Activated B cell treated with CpG ODN at 0.5 μM for 24 hours (primary cell): ENCODE measurements at places on chromosomes 5 and 9.

DNA sequence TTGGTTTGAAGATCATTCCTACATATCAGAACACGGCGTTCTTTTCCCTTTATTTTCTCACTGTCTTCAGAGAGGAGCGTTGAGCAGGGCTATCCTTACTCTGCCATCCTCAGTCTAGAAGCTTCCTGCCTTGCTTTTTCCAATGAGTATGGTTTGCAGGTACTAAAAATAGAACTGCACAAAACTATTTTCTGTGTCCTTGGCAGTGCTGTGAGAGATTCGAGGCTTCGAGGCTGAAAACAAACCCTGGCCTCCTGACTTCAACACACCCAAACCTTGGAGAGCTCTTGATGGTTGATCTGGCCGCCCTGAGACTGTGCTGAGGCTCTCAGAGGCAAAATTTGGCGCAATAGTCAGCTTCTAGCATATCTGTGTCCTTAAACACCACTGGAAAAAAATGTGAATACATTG is 78.9 kb downstream of the GOLPH3 start:
- DNase-seq, result no peak

DNA sequence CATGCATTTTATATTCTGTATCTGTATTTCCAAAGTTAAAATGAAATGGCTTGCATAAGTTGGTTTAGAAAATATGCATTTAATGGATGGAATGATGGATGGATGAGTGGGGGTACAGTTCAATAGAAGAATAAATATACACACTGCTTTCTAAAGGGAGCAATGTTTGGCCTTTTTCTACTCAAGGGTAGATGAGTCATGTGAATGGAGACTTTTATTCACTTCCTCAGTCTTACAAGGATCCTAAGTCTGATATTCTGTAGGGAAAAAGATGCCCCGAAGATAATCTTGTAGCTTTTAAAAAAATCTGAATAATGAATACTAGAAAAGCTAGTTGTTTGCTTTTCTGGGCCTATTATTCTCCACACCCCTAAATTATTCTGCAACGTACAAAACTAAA is 2112.1 kb downstream of the MAT2B start:
- no peak for DNase-seq

DNA sequence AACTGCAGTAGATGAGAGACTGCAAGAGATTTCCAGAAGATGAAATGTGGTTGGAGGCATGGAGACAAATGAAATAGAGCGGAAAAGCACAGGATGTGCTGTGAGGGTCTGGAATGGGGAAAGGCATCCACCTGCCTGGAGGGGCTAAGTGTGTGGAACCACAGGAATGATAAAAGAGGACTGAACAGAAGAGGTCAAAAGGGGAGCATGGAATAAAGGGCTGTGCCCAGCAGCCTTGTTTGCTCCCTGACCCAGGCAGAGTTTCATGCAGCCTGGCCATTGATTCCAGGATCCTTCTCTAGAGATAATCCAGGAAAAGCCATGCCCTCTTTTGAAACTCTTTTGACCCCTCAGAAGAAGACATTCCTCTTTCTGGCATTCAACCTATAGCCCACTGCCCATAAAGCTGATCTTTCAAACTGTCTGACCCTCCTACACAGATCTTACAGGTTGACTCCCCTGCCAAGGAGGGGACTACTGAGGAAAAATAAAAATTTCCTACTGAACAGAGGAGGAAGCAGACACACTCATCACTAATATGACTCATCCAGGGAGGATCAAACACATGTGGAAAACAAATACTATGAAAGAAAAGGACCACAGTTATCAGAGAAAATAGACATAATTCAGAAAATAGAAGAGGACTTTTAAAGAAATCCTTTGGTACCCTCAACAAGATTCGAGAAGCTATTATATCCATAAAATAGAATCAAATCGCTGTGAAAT is 273.5 kb upstream of the PCSK5 start:
- DNase-seq, result no peak

- peak; percentile 20 for DNase-seq
Observed at GRCh38 chr9:68546596-68547390, 6.1 kb upstream of the TMEM252 start.

DNA sequence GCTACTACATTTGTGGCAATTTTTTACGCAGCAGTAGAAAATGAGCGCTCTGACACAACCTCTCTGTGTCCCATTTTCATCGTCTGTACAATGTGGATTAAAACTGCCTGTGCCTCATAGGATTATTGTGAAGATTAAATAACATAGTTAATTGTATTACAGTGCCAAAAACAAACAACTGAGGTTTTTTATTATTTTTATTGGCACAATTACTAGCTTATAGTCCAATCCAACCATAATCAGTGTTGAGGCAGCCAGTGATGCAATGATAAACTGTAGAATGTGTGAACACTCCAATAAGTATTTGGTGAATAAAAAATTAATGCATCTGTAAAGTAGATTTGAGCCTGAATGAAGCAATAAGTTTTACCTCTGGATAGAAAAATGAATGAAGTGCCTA is 588.3 kb downstream of the DNAH5 start:
- DNase-seq, result no peak

GRCh38 chr5:6820851-6821479 is 107.7 kb downstream of the TENT4A start:
- DNase-seq, result no peak

GRCh38 chr5:54944364-54944763 is 41.0 kb downstream of the ESM1 start:
- DNase-seq, result no peak

DNA sequence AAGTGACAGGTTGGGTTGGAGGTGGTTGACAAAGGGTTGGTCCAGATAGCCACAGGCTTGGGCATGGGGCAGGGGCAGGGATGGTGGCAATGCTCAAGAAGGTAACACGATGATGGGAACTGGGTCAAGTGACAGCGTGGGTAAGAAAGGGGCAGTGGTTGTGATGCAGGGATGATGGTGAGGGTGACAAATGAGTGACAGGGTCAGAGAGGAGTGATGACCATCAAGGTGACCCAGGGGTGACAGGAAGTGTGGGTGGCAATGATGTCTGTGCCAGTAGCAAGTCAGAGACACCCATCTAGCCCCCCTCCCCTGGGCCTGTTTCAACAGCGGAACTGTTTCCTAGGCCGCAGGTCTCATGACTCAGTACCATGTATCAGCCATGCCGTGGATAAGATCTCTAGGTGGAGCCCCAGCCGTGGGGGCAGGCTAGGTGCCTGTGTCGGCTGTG is 20.5 kb downstream of the AQP3 start:
- no peak for DNase-seq

GRCh38 chr9:3125602-3126405 is 281.9 kb upstream of the PUM3 start:
- no peak for DNase-seq

DNA sequence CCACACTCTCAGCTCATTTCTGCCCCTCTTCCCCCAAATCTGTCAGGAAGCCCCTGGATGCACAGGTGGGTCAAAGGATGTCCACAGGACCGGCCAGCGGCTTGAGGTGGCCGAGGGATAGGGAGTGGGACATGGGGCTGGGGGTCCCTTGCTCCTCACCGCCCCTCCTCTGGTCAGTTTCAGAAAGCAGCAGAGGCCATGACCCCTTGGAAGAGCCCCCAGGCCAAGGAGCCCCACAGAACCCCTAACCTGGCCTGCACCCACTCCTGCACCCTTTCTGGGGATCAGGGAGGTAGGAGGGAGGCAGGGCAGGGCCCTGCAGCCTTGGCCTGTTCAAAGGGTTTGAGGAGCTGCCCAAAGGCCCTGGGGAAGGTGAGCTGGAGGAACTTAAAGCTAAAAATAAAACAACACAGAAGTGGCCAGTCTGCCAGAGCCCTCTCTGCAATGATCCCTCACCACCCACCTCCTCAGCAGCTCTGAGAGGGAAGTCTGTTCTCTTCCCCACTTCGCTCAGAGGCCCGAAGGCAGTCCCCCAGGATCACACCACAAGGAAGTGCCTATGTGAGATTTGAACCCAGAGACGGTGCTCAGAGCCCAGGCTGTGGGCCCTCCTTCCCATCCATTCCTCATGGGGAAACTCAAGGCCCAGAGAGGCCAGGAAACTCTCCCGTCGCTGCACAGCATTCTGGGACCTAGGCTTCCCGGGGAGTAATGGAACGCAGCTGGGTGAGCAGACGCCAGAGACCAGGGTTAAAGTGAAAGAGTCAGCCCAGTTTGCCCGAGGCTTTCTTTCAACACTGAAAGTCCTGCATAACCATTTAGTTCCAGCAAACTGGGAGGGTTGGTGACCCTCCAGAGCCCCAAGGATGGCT is 910 bp downstream of the ENG start:
- no peak for DNase-seq

DNA sequence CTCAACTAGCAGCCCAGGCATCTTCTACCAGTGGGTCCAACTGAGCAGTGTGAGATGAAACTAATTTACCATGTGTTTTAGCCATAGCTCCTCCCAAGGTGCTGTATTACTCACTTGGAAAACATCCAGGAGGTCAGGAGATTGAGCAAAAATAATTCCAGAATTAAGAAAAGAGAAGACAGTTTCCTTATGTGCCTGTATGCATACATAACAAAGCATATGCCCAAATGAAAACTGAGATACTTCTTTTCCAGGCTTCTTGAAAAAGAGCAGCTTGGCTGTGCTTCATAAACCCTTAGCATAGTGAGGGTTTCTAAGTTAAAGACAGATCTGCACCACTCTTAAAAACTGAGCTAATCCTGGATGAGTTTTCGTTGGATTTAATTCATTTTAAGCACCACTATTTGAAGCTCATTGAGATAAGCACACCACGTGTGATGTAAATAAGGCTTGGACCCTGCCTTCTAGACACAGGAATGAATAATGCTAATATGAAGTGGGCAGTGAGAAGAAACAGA is 119.4 kb downstream of the ADAMTS12 start:
- DNase-seq, result no peak

- DNase-seq, result no peak
Observed at GRCh38 chr9:87336914-87337333, 160.7 kb upstream of the DAPK1 start.

DNA sequence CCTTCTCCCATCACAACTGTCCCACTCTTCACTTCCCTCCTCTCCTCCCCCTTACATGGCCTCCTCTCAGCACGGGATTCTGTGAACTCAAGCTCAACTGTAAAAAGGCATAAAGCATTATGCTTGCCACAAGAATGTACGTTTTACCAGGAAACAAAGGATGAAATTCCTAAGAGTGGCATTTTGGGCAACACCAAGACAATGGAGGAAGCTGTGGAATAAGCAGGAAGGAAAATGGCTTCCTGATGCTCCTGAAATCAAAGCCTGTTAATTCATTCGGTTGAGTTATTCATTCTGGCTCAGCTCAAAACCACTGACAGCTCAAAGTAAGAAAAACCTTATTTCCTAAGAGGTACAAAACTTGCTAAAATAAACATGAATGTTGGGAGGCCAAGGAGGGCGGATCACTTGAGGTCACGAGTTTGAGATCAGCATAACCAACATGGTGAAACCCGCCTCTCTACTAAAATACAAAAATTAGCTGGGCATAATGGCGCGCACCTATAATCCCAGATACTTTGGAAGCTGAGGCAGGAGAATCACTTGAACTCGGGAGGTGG is 40.8 kb upstream of the DMRT1 start:
- DNase-seq, result no peak

GRCh38 chr5:73378765-73379164 is 69.8 kb downstream of the FOXD1 start:
- no peak for DNase-seq

GRCh38 chr9:113979343-113980127 is 98.6 kb downstream of the AMBP start:
- no peak for DNase-seq

DNA sequence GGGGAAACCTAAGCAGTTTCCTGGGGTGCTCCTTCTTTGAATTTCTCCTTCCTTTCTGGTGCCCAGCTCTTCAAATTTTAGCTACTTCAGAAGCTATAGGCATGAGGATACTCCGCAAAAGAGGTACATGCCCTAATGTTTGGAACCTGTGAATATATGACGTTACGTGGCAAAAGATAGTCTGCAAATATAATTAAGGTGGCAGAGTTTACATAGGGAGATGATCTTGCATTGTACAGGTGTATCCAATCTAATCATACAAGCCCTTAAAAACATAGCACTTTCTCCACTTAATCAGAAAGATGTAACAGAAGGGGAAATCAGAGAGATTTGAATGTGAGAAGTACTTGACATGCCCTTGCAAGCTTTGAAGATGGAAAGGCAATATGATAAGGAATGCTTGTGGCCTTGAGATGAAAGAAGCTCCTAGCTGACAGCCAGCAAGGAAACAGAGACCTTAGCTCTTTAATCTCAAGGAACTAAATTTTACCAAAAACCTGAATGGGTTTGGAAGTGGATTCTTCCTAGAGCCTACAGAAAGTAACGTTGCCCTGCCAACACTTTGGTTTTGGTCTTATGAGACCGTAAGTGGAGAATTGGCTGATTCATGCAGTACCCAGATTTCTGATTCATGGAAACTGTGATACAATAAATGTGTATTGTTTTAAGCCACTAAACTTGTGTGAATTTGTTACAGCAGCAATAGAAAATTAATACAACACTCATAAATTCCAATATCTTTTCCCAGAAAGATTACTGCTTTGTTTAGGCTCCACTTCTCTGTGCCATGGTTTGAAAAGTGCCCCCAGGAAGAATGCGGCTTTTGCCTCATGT is 268.4 kb downstream of the FAM170A start:
- DNase-seq, result no peak

- no peak for DNase-seq
Observed at GRCh38 chr5:141095263-141095641, 837 bp downstream of the PCDHB2 start.

- no peak for DNase-seq
Observed at GRCh38 chr5:56406221-56406620, 173.1 kb upstream of the ANKRD55 start.

DNA sequence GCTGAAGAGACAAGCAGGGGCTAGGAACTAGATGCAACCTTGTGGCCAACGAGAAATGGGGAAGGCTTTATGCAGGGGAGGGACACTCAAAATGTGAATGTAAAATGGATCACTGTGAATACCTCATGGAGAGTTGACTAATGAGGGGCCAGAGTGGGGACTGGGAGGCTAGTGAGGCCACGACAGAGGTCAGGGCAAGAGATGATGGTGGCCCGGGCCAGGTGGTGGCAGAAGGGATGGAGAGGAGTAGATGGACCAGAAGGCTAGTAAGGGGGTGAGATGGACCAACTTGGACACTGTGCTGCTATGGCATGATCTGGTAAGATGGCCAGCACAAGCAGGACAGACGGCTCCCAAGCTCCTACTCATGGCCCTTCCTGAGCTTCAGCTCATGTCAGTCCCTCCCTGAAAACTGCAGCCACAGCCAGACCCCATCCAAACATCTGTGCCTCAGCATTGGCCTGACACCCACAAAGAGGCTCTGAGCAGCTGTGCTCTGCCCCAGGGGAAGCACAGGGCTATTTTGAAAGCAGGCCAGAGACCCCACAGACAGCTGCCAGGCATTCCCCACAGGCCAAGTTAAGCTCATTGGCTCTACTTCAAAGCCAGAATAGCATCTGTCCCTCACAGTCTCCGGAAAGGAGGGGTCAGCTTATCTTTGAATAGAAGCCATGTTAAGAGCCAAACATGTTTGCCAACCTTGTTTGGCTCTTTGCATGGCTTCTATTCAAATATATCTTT is 22.1 kb downstream of the P4HA2 start:
- no peak for DNase-seq
